ENCODE measurements at places on chromosomes 7 and 10.

- ATAC-seq, result no peak
These were observed 13.1 kb downstream of the PLAU start for GRCh38 chr10:73923935-73924598.

DNA sequence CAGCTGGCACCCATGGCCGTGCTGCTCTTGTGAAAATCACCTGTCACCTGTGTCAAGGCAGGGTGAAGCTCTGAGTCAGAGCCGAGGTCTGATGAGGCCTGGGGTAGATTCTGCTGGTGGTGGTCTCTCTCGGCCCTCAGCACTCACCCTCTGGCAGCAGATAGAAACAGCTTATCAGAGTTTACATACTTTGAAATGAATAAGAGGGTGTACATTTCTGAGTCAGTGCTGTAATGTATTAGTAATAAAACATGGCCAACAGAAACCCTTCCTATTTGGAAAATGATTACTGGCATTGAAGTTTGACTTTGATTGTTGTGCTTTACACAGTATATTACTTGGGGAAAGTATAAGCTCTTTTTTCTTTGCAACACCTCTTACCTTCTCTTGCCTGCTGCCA lies 228.8 kb downstream of the SNX10 start:
- ATAC-seq, result no peak

DNA sequence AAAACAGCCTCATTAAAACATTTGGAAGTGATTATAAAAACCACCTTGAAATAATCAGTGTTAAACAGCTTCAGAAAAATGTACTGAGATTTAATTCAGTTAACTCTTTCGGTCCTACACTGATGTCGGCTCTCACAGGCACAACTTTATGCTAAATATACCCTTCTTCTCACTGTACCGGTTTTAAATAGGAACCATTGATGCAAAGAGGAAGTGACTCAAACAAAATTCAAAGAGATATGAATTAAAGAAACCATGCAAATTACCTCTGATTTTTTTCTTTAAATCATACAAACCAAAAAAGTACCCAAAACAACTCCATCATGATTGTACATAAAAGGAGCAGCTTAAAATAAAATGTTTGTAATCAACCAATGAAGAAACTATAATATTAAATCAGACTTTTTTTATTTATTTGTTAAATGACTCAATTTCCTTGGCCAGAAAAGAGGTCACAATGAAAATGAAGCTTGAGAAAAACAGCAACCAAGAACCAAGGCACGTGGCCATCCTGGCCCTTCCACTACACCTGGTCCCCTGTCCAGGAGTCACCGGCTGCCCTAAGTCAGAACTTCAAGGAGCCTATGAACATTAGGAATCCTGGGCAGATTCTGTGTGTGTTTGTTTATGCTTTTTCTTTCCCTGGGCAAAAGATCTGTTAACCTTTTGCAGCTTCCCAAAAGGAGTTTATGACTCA lies 73.0 kb upstream of the CABCOCO1 start:
- no peak for ATAC-seq

DNA sequence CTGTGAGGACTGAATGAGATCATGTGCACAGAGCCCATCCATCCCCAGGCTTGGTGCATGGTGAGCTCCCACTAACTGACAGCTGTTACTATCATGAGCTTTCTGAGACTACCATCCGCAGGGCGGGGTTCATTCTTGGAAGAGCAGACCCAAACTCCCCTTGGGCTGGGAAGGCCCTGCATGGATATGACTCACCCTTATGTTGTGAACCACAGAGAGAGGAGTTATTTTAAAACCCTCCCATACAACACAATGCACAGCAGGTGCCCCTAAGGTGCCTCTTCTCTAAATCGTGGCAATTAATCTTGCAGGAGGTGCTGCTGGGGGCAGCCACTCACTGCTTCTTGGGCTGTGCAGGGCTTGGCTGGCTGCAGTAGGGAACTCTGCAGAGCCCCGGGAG lies 219.1 kb downstream of the GFRA1 start:
- no peak for ATAC-seq

DNA sequence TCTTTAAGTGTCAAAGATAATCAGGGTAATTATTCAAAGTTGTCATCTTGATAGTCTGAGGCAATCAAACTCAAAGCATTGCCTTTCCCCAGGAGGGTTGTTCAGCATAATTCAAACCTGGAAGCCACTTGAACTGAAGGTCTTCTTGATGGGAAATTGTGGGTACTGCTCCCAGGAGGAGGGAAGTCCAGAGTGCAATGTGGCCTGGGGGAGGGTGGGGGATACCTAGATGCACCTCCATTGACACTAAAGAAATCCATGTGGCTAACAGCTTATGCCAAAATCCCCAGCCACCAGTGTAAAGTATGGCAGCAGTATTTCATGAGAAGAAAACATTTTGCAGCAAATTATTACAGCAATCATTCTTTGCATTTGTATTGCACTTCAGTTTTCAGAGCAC lies 114.9 kb downstream of the STRA8 start:
- ATAC-seq, result no peak

DNA sequence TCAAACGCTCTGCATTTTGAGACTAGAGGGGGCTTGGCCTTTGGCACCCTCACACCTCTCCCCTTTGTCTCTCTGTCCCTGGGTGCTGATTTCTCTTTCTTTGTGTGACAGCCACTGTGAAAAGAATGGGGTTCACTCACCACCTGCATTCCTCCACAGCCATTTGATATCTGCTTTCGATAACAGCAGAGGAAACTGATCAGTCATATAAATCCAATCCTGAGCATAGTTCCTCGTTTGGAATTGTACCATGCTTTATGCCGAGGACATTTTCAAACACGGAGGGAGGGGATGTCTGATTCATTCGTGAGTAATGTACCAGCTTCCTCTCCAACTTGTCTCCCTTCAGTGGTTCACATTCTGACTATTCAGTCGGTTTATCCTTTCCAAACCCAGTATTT lies 15.8 kb downstream of the MET start:
- no peak for ATAC-seq

DNA sequence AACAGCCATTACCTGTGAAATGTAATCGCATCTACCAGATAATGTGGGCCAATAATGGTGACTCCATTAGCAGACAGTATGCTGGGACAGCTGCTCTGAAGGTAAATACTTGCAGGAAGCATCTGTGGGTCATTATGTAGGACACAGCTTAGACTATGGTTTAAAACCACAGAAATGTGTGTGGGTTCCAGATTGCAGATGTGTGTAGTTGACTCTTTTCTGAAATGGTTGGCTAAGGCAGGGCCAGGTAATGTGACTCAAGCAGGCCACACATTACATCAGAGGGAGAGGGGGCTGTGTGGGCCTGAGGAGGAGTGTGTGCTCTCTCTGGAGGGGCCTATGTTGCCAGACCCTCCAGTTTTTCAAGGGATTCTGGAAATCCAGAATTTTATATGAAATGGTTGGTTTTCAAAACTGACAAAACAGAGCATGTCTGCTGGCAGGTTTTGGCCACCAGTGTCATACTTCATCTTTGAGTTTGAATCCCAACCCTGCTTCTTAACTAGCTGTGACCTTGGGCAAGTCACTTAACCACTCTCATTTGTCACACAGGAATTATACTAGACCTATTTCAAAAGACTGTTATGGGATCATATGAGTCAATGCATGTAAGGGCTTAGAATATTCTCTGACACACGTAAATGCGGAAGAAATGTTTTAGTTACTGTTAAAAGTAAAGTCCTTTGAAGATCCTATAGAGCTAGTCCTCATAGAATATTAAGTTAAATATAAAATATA lies 64.5 kb downstream of the MCMBP start:
- no peak for ATAC-seq

- ATAC-seq, result no peak
These were observed 162.4 kb downstream of the AGMO start for GRCh38 chr7:15399441-15399840.

DNA sequence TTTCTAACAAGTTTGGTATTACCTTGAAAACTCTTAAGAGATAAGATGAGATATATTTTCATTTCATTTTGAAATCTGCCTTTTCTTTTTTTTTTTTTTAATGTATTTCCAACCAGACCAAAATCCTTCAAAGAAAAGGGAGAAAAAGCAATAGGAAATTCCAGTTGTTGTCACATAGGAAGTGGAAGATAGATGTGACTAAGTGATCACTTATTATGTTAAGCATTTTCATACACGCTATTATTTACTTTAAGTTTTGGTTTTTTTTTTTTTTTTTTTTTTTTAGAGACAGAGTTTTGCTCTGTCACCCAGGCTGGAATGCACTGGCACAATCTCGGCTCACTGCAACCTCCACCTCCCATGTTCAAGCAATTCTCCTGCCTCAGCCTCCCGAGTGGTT lies 197.2 kb upstream of the FRMD4A start:
- ATAC-seq, result no peak

- ATAC-seq, result no peak
These were observed 2.7 kb downstream of the HTR7 start for GRCh38 chr10:90855126-90855525.

DNA sequence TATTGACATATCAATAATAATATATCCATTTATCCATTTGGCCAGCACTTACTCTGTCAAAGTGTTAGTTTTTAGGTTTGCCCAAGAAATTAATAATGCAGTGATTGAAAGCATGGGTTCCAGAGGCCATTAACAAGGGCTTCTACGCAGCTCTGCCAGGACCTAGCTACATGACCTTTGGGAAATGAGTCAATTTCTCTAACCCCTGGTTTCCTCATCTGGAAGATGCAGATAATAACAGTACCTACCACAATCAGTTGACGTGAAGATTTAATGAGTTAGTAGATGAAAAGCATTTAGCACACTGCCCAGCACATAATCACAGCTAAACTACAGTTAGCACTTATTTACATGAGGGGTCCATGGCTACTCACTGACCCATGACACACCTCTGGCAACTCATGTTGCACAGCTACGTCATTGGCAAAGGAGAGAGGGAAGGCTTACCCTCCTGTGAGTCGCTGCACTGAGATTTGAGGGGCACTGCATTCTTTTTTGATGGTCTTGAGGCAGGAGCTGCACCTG lies 263.7 kb downstream of the PLXNA4 start:
- ATAC-seq, result no peak

DNA sequence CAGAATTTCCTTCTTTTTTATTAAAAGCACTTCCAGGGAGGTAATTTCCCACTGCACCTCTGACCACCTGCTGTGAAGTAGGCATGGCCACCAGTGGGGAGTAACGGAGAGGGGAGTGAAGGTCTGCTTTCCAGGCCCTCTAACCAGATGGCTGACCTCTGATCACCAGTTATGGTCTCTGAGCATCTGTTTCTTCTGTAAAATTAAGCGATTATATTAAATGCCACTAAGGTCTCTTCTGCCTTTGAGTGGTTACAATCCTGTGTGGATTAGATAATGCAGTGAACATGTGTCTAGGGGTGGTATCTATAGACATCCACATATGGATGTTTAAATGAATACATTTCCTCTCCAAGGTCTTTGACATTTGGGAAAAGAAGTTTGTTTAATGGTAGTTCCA lies 199.6 kb downstream of the HERPUD2 start:
- ATAC-seq, result no peak

- ATAC-seq, result no peak
These were observed 1.8 kb upstream of the ZDHHC4 start for GRCh38 chr7:6575281-6576023.

GRCh38 chr7:67856046-67856445 lies 859.4 kb downstream of the TYW1 start:
- ATAC-seq, result no peak

DNA sequence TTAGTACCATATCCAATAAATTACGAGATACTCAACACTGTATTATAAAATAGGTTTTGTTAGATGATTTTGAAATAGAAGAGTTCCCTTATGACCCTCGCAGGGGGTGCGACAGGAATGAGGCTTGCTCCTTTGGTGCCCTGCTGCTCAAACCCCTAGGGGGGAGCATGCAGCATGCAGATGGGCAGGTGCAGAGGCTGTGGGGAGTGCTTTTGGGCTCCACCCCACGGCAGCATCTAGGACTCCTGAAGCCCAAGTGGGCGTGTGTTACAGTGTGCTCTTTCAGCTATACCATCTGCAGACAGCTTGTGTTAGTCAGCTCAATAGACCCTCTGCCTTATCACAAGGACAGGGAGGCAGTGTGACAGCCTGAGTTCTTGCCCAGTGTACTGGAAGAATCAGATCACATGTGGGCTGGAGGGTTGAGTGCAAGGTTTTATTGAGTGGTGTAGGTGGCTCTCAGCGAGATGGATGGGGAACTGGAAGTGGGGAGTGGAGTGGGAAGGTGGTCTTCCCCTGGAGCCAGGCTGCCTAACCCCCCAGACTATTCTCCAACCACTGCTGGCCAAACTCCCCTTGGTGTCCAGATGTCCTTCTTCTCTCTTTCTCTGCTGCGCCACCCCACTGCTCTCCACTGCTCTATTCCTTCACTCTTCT lies 3.1 kb upstream of the MRC1 start:
- ATAC-seq, result no peak

DNA sequence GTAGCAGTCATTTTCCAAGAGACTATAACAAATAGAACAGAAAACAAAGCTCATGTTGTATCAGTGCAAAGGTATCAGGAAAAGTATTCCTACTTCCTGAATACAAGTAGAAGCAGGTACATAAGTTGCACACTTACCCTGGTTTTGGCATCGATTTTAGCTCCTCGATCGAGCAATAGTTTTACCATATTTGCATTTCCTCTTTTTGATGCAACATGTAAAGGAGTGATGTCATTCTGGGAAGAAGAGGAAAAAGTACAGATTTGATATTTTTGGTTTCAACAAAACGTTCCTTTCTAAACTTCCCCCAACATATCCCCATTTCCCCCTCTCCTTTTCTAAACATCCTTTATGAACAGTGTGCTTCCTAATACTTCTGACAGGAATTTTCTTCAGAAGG lies 155.1 kb downstream of the ANK3 start:
- no peak for ATAC-seq

DNA sequence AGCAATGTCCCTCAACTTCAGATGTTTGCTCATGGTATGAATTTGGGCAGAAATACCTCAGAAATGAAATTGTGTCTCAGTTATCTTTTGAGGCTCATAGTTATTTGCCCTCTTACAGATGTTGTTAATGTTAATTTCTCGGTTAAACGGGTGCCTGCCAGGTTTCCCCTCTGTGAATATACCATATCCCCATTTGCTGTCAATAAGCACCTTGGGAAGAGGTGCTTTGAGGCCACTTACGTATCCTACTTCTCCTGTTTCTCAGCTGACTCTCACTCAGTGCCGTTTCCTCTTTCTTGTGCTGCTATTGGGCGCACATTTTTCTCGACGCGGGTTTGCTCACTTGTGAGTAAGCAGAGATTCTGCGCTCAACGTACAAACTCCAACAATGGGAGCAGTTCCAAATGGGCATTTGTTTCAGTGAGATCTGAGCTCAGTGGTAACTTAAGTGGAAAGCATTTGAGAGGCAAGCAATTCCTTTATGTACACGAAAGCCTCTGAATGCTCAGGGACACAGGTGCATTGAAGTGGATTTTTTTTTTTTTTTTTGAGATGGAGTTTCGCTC lies 34.8 kb upstream of the JAKMIP3 start:
- ATAC-seq, result no peak

DNA sequence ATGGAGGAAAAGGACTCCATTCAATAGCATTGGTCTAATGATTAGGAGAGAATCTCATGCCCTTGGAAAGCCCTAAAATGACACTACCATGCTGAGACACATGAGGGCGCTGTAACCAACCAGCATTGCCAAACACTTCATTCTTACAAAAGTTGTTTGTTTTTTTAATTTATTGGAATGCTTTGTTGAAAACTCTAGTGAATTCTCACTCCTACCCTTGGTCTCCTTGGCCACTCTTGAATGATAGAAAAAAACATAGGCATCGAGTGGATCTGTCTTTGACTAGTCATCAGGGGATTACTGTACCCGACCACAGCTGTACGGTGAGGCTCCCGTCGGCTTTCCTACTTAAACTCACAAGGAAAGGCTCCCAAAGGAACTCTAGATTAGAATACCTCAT lies 29.3 kb upstream of the ADD3 start:
- ATAC-seq, result peak; percentile 26

- no peak for ATAC-seq
These were observed 37.8 kb downstream of the PTPRN2 start for GRCh38 chr7:158549616-158550393.

GRCh38 chr10:112953174-112954159 lies 3.4 kb downstream of the TCF7L2 start:
- no peak for ATAC-seq
